ENCODE measurements at places on chromosomes 6 and 20.

- DNase-seq = no peak
Observed at GRCh38 chr20:58331961-58332551, 22.5 kb downstream of the RAB22A start.

- no peak for DNase-seq
Observed at GRCh38 chr20:19121463-19121862, 91.0 kb upstream of the SLC24A3 start.

DNA sequence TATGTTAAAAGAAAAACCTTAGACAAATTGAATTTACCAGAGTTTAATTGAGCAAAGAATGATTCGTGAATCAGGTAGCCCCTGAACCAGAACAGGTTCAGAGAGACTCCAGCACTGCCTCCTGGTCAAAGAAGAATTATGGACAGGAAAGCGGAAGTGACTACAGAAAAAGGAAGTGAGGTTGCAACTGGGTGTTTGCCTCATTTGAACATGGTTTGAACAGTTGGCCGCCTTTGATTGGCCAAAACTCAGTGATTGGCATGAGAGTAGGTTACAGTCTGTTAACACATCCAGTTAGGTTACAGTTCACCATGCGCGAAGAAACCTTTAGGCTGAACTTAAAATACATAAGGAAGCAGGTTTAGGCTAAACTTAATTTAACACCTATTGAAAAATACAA is 248.8 kb downstream of the TFAP2A start:
- DNase-seq = peak; percentile 70

DNA sequence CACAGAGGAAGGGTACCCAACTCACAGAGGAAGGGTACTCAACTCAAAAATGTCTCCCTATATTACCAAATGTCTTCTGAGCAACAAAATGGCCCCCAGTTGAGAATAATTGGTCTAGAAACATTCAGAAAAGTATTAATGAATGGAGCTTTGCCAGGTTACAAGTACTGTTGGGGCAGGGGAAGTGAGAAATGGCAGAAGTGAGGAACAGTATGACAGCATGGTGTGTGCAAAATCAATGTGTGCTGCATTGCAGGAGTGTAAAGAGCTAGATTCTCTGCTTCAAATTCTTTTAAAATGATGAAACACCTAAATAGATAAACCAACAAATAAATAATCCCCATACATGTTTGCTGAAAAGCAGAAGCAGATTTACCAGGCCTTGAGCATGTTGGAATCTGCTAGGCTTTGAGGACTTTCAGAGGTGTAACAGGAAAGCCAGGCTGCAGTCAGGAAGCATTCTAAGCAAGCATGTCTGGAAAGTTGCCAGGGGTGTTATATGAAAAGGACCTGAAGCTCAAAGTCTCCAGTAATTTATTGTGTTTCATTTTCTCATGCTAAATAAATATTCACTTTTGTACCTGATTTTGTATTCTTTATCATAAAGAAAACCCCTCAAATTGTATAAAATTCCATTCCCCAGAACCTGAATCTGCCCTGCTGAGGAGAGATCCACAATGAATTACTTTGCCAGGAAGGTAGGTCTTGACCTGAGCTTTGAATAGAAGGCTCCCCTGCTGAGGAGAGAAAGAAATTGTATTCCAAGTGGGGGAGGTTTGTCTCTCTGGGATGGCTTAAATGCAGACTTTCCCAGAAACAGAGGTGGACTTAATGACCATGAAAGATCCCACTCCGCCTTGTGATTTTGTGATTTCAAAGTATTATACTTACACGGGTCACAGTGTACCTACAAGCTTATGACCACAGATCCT is 265.0 kb upstream of the MARCKS start:
- no peak for DNase-seq

GRCh38 chr20:35617397-35618262 is 2.0 kb downstream of the SPAG4 start:
- peak; percentile 84 for DNase-seq

GRCh38 chr6:127539272-127539671 is 20.1 kb upstream of the MTCL3 start:
- peak; percentile 68 for DNase-seq

DNA sequence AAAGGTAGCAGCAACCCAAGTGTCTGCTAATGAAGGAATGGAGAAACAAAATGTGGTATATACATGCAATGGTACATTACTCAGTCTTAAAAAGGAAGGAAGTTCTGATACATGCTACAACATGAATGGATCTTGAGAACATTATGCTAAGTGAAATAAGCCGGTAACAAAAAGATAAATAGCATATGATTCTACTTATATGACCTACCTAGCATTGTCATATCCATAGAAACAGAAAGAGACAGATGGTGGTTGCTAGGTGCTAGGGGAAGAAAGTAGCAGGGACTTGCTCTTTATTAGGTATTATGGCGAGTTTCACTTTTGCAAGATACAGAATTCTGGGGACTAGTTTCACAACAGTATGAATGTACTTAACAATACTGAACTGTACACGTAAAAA is 46.6 kb downstream of the UBR2 start:
- DNase-seq = no peak

- DNase-seq = no peak
Observed at GRCh38 chr20:3101737-3102574, 17.4 kb upstream of the AVP start.
